ENCODE measurements at places on chromosomes 3 and 15. TPM values are rescaled to one million over a fixed set of nuclear protein-coding genes. Genes with fewer than 3 reads are reported as not detected.

DNA sequence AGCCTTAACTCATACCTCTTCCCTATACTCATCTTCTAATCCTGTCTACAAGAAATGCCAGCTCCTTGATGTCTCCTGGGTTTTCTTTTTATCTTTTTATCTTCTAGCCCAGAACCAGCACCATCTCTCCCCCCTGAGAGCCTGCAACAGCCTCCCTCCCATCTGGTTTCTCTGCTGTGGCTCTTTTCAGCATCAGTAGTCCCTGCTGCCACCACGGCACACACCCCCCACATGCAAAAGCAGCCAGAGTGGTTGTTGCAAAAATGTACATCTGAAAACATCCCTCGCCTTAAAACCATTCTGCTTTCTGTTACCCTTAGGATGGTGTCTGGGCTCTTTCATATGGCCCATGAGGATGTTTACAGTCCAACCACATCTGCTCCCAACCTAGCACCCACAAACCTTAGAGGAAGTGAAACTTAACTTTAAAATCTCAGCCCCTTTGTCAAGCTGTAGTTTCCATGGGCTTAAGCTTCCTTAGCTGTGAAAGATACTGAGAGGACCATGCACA lies 775 bp downstream of the TTC21A start:
- DNase-seq: no peak

- DNase-seq: no peak
Observed at GRCh38 chr15:29480949-29481348, 211.3 kb upstream of the NSMCE3 start.

- peak; percentile 51 for DNase-seq
Observed at GRCh38 chr3:102206511-102207031, 228.2 kb upstream of the ZPLD1 start.

DNA sequence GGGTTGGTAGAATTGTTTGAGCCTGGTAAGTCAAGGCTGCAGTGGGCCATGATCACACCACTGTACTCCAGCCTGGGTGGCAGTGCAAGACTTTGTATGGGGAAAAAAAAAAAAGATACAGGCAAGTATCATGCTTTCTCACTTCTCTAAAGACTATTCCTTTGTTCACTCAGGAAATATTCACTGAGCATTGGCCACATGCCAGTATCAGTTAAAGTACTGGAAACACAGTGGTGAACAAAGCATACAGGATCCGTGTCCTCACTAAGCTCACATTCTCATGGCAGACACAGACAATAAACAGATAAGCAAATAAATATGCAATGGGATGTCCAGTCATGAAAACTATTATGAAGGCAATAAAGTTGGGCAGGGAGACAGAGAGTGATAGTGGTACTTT lies 5.1 kb upstream of the MTHFS start:
- DNase-seq: no peak

The KLF13 gene
- 45.7 TPM for polyA plus RNA-seq

The ULK3 gene
- polyA plus RNA-seq: 27.0 TPM

The TNFAIP8L3 gene
- polyA plus RNA-seq: 10.2 TPM

The LRRC2 gene
- 2.2 TPM for polyA plus RNA-seq

The AGBL1 gene
- polyA plus RNA-seq: 0.70 TPM

DNA sequence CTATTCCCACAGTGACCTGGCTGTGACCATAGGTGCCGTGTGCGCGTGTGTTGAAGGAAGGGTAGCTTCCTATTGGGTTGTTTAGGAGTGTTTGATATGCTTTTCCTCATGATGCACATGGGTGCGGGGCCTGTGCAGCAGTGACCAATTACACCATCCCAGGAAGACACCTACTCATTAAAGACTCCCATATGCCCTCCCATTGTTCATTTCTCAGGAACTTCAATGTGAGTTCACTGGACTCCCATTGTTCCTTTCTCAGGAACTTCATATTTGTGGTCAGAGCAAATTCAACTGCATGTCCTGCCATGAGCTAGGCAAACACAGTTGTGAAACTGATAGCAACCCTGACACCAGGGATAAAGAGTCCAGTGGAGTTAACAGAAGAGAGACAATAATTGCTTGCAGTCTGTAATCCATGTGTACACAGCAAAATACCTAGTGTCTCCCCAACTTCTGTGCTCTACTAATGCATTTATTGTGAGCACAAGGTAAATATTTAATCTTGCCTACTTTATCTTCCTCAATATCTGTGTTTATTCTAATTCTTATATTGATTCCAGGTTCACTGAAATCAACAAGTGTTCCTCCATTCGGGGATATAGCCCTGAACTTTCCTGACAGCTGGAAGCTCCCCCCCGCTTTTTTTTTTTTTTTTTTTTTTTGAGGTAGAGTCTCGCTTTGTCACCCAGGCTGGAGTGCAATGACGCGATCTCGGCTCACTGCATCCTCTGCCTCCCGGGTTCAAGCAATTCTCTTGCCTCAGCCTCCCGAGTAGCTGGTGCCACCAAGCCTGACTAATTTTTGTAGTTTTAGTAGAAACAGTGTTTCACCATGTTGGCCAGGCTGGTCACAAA lies 57.5 kb upstream of the GCNT3 start:
- no peak for DNase-seq

DNA sequence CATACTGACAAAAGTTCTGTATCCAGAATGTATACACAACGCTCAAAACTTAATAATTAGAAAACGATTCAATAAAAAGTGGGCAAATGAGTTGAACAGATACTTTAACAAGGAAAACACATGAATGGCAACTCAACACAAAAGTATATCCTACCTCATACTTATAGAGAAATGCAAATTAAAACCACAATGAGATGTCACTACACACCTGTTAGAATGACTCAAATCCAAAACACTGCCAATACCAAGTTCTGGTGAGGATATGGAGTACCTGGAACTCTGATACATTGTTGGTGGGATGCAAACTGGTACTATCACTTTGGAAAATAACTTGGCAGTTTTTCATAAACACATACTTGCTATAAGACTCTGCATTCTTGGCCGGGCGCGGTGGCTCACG lies 42.1 kb downstream of the PRTG start:
- DNase-seq: no peak

The WDR93 gene
- 31.9 TPM for polyA plus RNA-seq

- no peak for DNase-seq
Observed at GRCh38 chr3:14156201-14156600, 22.2 kb downstream of the XPC start.

Data from testis (tissue), 5 donors.